ENCODE measurements at places on chromosomes 4 and X.

GRCh38 chr4:2281575-2282343 lies 19.9 kb upstream of the MXD4 start:
- DNase-seq, result peak; percentile 43

GRCh38 chr4:78763251-78763650 lies 12.9 kb upstream of the BMP2K start:
- no peak for DNase-seq

- DNase-seq, result no peak
These were observed 1001.2 kb downstream of the STIM2 start for GRCh38 chr4:27861802-27862201.

GRCh38 chrX:153476666-153477363 lies 6.4 kb upstream of the HAUS7 start:
- no peak for DNase-seq

- no peak for DNase-seq
These were observed 172.5 kb downstream of the HNRNPD start for GRCh38 chr4:82201303-82201702.
